ENCODE measurements at places on chromosomes 13 and 19.
A peak's percentile ranks its signal among the peaks of the same experiment; 100 is the strongest.

DNA sequence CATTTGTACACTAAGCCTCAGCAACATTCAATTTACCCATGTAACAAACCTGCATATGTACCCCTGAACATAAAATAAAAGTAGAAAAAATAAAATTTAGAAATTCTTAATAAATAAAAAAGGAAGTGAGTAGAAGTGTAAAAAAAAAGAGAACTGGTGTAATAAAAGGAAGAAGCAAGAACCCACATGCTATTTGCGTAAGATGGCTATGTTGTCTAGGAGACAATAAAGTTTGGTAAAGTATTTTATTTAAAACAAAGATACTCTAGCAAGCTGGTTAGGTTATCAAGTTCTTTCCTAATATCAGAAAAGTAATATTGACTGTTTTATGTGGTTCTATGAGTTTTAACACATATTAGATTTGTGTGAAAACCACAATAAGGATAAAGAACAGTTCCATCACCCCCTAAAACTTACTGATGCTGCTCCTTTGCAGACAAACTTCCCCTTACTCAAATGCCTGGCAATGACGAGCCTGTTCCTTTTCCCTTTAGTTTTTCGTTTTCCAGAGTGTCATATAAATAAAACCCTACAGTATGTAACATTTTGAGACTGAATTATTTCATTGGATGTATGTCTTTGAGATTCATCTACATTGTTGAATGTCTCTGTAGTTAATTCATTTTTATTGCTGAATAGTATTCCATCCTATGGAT lies 98.9 kb downstream of the TNFSF13B start:
- DNase-seq, result no peak

GRCh38 chr19:30322641-30323320 lies 49.4 kb upstream of the ZNF536 start:
- DNase-seq, result no peak

GRCh38 chr13:20001366-20002190 lies 43.1 kb downstream of the ZMYM2 start:
- DNase-seq, result no peak

GRCh38 chr19:7515645-7516151 lies at the start of gene ZNF358:
Gene ZNF358, plus strand, starts transcription at chr19:7516103. Its CDS starts 3,140 bp downstream, at chr19:7519243.
- DNase-seq, result peak; percentile 63

GRCh38 chr13:109938255-109938936 lies 152.0 kb upstream of the IRS2 start:
- DNase-seq, result no peak

GRCh38 chr13:43493496-43494000 lies 293.2 kb downstream of the ENOX1 start:
- DNase-seq, result no peak

- peak; percentile 100 for DNase-seq
These were observed at the start of gene MZF1 for GRCh38 chr19:58572818-58573657. Gene MZF1, minus strand, starts transcription at chr19:58573335. Its CDS starts 1,946 bp downstream, at chr19:58571389.

- DNase-seq, result no peak
These were observed 22.8 kb downstream of the RFX1 start for GRCh38 chr19:13983213-13983889.

- no peak for DNase-seq
These were observed 2.6 kb downstream of the HSH2D start for GRCh38 chr19:16146112-16146511.

GRCh38 chr13:22219709-22220108 lies 548.8 kb downstream of the FGF9 start:
- no peak for DNase-seq

- DNase-seq, result no peak
These were observed 40.9 kb downstream of the NLRP4 start for GRCh38 chr19:55877211-55877610.

DNA sequence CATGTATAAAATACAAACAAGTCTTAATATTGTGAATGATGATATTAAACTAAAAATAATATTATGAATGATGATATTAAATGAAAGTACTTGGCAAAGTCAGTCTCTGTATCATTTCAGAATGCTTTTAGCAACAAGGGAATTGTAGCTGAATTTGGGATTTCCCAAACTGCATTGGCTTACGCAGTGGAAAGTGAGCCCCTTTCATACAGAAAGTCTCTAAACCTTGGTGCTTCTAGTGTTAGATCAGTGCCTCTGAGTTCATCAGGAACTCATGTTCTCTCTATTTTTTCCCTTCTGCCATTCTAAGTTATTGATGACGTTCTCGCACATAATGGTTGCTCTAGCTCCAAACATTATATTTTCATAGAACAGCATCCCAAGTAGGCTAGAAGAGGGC lies 300.0 kb downstream of the ITGBL1 start:
- no peak for DNase-seq

- no peak for DNase-seq
These were observed 1433.0 kb downstream of the UQCRFS1 start for GRCh38 chr19:27779954-27780353.

DNA sequence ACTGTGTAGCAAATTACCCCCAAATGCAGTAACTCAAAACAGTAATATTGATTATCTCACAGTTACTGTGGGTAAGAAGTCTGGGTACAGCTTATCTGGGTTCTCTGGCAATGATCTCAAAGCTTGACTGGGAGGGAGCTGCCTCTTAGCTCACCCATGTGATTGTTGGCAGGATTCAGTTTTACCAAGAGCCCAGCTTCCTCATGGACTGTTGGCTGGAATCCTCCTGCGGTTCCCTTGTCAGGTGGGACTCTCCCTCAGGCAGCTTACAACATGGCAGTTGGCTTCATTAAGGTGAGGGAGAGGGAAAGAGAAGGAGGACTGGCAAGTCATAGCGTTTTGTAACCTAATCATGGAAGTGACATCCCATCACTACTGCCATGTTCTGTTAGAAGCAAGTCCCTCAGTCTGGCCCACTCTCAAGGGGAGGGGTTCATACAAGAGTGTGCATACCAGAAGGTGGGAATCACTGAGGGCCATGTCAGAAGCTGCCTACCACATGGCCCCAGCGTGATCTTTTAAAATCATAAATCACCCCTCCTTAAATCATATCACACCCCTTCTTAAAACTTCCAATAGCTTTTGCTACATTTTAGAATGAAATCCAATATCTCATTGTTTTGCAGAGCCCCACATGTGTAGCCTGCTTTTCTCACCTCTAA lies 108.1 kb downstream of the OLFM4 start:
- no peak for DNase-seq

GRCh38 chr19:49937750-49938381 lies 8.6 kb upstream of the NUP62 start:
- peak; percentile 59 for DNase-seq

DNA sequence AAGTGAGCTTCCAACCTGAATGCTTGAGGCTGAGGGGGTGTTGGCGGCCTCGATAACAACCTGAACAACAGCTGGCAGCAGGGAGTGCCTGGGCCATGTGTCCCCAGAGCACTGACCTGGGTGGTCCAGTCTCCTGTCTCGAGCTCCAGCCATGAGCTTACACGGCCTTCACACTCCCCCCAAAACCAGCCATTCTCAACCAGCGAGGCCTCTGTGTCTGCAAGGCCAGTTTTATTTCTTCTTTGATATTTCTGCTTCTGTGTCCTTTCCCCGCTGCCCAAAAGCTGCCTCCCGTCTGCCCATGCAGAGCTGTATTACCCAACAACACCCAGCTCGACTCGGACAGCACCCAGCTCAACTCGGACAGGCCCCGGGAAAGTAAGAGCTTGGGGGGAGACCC lies 32.5 kb upstream of the TFDP1 start:
- DNase-seq, result no peak

DNA sequence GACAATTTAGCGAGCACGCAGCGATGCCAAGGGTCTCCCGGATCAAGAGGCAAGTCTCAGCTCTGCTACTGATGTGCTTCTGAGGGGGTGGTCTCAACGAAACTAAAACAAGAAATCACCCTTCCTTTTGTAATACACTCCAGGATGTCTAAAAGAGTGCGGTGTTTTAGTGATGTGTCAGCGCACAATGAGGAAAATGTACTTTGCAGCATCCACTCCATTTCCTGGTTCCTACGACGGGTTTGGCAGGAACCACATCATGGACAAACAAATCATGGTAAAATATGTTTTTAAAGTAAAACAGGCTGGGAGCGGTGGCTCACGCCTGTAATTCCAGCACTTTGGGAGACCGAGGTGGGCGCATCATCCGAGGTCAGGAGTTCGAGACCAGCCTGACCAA lies 154.0 kb upstream of the TSC22D1 start:
- no peak for DNase-seq

- peak; percentile 12 for DNase-seq
These were observed 153.8 kb downstream of the DCT start for GRCh38 chr13:94325650-94326049.

- DNase-seq, result peak; percentile 38
These were observed 64.6 kb downstream of the PDS5B start for GRCh38 chr13:32650705-32651311.

- DNase-seq, result no peak
These were observed 40.7 kb upstream of the DOCK9 start for GRCh38 chr13:99018418-99019180.

GRCh38 chr19:23971598-23971997 lies 56.9 kb downstream of the ZNF726 start:
- DNase-seq, result no peak

DNA sequence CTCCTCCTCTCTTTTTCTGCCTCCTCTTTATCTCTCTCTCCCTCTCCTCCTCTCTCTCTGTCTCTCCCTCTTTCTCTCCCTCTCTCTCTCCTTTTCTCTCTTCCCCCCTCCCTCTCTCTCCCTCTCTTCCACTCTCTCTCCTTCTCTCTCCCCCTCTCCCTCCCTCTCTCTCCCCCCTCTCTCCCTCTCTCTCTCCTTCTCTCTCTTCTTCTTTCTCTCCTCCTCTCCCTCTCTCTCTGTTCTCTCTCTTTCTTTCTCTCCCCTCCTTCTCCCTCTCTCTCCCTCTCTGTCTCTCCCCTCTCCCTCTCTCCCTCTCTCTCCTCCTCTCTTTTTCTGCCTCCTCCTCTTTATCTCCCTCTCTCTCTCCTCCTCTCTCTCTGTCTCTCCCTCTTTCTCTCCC lies 197.4 kb downstream of the UQCRFS1 start:
- no peak for DNase-seq

DNA sequence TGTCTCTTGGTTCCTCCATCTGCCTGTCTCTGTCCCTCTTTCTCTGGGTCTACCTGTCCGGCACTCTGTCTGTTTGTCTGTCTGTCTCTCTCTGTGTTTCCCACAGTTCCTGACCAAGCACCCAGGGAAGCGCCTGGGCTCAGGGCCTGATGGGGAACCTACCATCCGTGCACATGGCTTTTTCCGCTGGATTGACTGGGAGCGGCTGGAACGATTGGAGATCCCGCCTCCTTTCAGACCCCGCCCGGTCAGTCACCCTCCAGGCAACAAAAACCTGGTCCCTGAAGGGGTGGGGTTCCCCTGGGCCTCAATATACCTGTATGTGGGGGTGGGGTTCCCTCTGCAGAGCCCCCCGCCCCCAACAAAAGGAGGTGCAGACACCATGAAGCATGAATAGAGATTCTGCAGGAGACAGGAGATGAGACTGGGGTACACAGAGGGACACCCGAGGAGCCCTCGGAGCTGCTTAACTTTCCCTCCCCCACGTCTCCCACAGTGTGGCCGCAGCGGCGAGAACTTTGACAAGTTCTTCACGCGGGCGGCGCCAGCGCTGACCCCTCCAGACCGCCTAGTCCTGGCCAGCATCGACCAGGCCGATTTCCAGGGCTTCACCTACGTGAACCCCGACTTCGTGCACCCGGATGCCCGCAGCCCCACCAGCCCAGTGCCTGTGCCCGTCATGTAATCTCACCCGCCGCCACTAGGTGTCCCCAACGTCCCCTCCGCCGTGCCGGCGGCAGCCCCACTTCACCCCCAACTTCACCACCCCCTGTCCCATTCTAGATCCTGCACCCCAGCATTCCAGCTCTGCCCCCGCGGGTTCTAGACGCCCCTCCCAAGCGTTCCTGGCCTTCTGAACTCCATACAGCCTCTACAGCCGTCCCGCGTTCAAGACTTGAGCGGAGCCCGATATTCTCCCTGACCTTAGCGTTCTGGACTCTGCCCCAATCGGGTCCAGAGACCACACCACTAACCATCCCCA lies 2.6 kb upstream of the CACNG7 start:
- no peak for DNase-seq

GRCh38 chr13:72565893-72566292 lies 161.5 kb downstream of the MZT1 start:
- DNase-seq, result no peak

- no peak for DNase-seq
These were observed 109.6 kb upstream of the CACNA1A start for GRCh38 chr19:13615890-13616289.

- DNase-seq, result no peak
These were observed 246.3 kb upstream of the RFC3 start for GRCh38 chr13:33571618-33572017.

- DNase-seq, result peak; percentile 58
These were observed 7.2 kb upstream of the RHPN2 start for GRCh38 chr19:33071887-33072286.

GRCh38 chr13:93004919-93005318 lies 221.7 kb upstream of the GPC6 start:
- DNase-seq, result no peak

GRCh38 chr19:38060331-38060730 lies 153.3 kb downstream of the SIPA1L3 start:
- no peak for DNase-seq

- DNase-seq, result no peak
These were observed 74.8 kb upstream of the STK24 start for GRCh38 chr13:98651744-98652143.

DNA sequence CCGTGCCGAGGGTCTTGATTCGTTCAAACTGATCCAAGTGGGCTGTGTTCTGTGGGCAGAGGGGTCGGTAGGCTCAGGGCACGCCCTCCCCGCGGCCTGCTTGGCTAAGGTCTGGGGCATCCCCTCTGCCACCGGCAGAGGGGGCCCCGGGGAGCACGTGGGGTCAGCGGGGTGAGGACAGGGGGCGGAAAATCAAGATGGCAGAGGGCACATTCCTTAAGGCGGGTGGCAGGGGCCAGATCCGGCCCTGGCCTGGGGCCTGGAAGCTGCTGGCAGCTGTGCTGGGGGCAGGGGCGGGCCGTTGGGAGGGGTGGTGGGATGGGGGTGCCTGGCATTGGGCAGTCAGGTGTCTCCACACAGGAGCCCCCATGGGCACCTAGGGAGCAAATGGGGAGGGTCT lies 10.7 kb downstream of the PRKACA start:
- DNase-seq, result no peak

DNA sequence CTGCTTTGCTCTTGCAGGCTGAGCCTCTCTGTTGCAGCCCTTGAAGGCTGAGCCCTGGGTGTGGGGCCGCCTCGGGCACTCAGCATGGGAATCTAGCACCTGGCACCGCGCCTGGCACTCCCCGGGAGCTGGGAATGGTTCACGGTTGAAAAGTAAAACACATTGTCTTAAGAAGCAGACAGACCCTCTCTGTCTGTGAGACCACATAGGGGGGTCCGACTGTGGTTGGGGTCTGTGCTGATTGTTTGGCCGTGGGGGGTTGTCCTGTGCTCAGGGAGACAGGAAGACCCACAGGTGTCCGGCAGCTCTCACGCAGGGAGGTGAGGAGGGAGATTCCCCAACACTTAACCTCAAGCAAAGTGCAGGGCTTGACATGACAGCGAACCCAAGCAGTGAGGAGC lies 64.8 kb downstream of the SOX1 start:
- no peak for DNase-seq

GRCh38 chr19:37506387-37507166 lies at the start of gene ZNF793:
Gene ZNF793, plus strand, starts transcription at chr19:37506939. Its CDS starts 16,501 bp downstream, at chr19:37523440.
- peak; percentile 89 for DNase-seq

GRCh38 chr19:36009633-36010379 lies 1.2 kb upstream of the SYNE4 start:
- no peak for DNase-seq

Measured in trophoblast cell (in vitro differentiated cells and primary cell).